ENCODE measurements at places on chromosomes 7 and 10.
A peak's percentile ranks its signal among the peaks of the same experiment; 100 is the strongest.

DNA sequence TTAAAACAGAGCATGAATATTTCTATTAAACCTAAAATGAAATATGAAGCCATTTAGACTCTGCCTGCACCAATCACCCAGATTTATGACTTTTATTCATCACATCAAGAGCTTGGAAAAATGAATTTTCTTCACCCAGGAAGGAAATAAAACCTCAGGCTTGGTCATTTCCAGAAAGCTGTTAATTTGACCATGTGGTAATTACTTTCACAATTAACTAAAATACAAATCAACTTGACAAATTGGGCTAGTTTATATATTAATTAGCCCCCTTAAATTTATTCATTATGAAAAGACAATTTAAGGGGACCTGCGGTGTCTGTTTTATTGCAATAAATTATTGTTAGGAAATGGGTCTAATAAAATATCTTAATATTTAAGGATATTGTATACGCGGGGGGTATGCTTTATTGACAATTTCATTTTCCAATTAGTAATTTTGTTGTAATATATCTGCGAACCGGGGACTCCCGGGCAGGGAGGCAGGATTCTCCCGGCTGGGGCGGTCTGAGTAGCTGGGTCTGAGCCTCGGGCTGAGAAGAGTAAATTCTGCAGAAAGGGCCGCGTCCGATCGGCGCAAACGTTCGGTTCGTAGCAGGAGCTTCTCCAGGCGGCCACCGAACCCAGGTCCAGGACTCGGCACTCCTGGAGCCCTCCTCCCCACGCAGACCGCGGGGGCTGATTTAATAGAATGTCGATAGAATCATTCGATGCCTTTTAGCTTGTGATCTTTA is 9.4 kb upstream of the MNX1 start:
- DNase-seq: no peak

DNA sequence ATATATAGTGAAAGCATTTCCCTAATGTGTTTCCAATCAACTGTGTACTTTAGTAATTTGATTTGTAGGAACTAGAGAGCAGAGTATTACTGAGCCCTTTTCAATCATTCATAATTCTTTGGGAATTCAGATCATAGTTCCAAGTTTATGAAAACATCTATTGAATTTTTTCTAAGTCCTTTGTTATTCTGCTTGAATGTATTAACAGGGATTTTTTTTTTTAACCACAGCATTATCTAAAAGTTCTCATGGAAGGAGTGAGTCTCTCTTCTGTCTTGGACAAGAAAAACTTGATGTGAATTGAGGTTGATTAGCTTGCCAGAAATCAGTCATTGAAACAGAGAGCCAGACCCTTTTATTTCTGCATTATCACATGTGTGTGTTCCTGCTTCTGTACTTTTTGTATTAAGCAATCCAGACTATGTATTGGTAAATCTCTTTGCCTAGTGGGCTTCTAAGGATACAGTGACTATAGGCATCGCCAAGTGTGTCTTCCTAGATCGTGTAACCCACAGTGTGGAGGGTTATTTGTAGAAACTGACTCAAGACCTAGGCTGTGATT is 59.9 kb downstream of the BMPER start:
- no peak for DNase-seq

DNA sequence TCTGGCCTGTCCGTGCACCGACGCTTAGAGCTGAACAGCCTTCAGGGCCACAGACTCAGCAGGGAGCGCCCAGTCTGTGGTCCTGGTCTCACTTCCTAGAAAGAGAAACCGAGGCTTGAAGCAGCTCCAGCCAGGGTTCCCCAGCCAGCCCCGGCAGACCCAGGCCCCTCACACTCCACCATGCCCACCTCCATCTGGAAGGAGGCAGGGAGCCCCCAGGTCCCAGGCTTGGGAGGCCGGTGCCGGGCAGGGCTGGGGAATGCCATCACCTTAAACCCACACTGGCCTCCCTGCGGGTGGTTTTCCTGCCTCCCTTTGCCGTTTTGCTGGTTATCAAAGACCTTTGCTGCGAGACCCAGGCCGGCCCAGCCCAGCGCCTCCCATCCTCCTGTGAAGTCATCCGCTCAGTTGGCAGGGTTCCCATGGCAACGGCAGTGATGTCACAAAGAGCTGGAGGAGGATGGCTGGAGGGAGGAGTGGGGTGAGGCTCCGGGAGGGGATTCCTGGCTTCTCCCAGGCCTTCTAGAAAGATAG is 24.0 kb downstream of the ELFN1 start:
- peak; percentile 33 for DNase-seq

DNA sequence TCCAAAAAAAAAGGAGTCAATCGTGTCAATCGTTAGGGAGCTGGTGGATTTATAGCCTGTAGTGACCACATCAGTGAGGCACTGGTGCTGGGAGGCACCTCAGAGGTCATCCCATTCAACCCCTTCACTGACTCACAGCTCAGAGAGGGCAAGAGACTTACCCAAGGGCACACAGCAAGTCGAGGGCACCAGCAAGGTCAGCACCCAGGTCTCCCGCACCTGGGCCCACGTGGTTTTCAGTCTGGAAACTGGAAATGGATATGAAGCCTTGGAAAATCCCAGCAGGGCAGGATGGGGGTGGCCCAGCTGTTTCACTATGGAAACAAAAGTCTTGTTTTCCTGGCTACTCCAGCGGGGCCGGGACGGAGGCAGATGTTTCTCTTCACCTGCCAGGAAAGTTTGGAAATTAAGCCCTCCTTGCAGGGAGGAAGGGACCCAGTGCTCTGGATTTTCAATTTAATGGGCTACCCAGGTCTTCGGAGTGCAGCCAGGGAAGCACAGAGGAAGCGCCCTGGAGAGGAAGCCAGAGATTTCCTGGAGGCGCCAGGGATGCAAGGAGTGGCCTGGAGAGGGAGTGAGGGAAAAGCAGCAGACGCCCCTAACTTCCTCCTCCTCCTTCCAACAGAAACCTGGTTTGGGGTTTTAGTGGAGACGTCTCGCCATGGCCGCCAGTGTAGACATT is 157.2 kb upstream of the TNRC18 start:
- no peak for DNase-seq

DNA sequence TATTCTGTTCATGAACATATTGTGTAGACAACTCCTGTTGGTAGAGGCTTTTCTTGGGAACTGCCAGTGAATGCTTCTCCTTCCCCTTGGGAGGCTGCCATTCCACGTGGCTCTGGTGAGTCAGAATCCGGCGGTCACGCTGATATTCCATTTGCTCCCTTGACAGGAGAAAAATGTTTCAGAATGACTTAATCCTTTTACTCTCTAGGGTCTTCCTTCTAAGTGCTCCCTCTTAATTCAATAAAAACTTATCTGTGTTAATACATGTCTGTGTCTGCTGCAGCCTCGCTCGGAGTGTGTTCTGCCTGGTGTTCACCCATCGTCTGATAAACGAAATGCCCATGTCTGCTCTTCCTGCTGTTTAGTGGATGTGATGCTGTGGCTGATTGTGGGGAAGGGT is 278.6 kb downstream of the ARHGAP12 start:
- DNase-seq: no peak

GRCh38 chr7:127803626-127804025 is 151.6 kb downstream of the SND1 start:
- DNase-seq: no peak

DNA sequence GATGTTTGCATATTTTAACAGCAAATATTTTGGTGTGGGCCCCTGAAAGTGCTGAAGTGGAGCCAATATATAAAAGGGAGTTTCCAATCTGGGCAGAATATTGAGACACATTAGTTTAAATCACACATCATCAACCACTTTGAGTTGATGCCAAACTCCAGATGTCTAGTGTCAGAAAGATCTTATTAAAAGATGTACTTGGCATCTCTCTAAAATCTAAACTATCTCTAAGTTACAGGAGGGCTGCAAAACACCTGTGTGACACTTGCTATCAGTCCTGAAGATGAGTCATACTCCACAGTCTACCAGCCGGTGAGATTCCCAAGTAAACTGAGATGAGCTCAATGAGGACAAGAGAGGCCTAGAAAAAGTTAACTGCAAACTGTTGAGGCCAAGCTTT is 11.4 kb downstream of the JAZF1 start:
- no peak for DNase-seq

DNA sequence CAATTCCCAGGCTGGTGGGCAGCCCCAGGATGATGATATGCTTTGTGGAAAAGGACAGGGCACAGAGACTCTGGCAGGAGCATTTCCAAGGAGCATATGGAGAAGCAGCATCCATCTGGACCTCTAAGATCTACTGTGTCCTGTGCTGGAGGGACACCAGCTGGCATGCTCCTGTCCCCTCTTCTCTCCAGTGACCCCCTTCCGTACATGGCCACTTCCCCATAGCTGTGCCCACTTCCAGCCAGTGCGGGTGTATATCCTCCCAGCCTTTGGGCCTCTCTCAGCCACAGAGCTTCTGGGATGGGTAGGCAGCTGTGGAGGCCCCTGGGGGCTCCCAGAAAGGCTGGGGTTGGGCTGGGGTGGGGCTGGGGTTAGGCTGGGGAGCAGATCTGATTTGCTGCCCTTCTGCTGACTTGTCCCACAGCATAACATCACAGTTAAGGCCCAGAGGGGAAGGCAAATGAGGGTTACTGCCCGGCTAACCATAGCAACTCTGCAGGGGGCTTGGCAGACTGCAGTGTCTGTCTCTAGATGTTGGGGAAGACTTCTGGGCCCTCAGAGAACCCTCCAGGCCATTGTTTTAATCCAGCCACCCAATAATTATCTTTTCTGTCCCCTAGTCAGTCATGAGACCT is 6.3 kb downstream of the NPFFR1 start:
- no peak for DNase-seq

DNA sequence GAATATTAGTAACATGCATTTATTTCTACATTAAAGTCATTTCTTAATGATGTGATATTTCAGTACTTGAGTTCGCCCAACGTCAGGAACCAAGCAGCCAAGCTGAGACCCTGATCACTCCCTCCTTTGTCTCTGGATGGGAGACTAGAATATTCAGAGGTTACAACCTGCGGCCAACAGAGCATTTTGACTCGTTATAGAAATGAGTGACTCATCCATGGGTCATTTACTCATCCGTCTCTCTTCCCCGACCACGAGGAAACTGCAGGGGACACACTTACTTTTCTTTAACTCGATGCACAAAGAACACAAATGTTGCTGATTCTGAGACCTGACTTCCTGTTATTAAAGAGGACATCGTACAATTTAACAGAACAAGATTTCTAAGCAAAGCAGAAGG is 343.3 kb downstream of the FRMD4A start:
- DNase-seq: no peak

- DNase-seq: no peak
These were observed 1.4 kb downstream of the WNT16 start for GRCh38 chr7:121330053-121330833.

- DNase-seq: no peak
These were observed 87.8 kb downstream of the ADCY1 start for GRCh38 chr7:45662018-45662417.

- no peak for DNase-seq
These were observed 435.6 kb upstream of the FOXK1 start for GRCh38 chr7:4246536-4246935.

DNA sequence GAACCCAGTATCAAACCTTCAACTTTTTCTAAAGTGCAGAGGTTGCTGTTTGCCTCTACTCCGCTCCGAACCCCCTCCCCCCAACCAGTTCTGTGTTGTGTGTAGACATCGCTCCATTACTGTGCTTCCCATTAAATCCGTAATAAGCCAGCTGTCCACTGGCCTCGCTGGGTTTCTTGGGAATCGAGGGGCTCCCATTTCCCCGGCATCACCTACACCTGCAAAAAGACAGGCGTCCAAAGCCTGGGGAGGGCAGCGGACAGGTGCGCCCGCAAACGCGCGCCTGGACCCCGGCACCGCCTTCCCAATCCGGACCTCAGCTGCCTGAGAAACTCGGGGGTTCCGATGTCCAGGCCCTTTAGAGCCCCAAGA is 631 bp downstream of the RTKN2 start:
- DNase-seq: no peak

GRCh38 chr10:61961278-61961677 is 59.8 kb downstream of the ARID5B start:
- no peak for DNase-seq

- no peak for DNase-seq
These were observed 182.2 kb upstream of the FZD1 start for GRCh38 chr7:91082038-91082437.

- no peak for DNase-seq
These were observed 315.6 kb downstream of the DNAJB6 start for GRCh38 chr7:157652161-157652953.

GRCh38 chr7:22549051-22549450 is 49.1 kb upstream of the STEAP1B start:
- DNase-seq: no peak

- no peak for DNase-seq
These were observed 20.8 kb downstream of the C10orf53 start for GRCh38 chr10:49700211-49700610.

DNA sequence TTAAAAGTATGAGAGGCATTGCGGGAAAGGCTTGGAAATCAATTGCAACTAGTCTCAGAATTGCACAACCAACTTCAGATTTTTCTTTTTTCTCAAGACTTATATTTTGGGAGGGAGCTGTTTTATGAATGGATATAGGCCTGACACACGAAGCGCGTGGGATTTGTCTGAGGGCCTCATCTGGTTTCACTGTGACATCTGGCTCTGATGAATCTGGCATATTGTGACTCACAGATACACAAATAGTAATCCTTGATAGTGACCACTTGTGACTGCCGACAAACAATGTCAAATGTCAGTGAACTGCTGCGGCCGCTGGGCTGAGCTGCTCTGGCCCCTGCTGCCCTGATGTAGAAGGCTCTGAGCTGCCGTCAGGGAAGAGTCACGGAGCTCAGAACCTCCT is 655.1 kb downstream of the INHBA start:
- DNase-seq: no peak

- no peak for DNase-seq
These were observed 19.7 kb upstream of the HGF start for GRCh38 chr7:81789406-81790119.

GRCh38 chr7:7681936-7682329 is 36.5 kb downstream of the RPA3 start:
- DNase-seq: no peak

DNA sequence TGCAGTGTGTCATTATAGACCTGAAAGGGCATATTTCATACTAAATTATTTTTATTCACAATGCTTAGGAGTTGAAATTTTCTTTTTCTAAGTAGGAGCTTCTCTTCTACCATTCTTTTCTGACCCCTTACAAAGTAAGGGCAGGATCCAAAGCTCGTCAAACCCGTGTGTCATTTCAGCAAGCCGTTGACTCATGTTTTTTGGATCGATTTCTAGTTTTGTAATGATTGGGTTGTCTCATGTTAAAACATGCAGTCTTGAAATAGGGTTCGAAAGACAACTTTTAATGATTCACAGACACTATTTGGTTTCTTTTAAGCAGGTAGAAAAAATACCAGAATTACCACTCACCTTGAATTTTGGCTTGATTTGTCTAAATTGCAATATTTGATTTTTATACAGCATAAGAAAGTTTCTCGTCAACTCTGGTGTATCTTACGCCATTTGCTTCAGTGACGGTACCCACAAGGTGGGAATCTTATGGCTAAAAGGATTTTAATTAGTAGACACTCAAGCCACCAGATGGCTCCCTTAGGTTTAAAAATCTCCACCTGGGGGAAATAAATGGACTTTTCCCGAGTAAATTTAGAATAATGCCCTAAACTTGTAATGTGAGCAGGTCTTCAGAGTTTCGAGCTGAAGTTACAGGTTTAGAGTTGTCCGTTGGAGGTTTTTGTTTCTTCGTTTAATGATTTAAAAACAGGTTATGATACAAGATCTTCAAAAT is 283.4 kb downstream of the CCDC3 start:
- DNase-seq: no peak

GRCh38 chr7:23347682-23348180 is 48.6 kb downstream of the MALSU1 start:
- no peak for DNase-seq

GRCh38 chr7:157432957-157433576 is 96.3 kb downstream of the DNAJB6 start:
- no peak for DNase-seq
